ENCODE measurements at places on chromosomes 7 and 10. TPM values are rescaled to one million over a fixed set of nuclear protein-coding genes. Genes with fewer than 3 reads are reported as not detected.

The ATOH7 gene
- 0.45 TPM for polyA plus RNA-seq

The CFAP43 gene
- 3.1 TPM for polyA plus RNA-seq

The TEX36 gene
- polyA plus RNA-seq: not detected

The PSMA2 gene
- 202 TPM for polyA plus RNA-seq

The MYO1G gene
- polyA plus RNA-seq: 0.60 TPM

The NRG3 gene
- 0.62 TPM for polyA plus RNA-seq

The ZNF316 gene
- 7.2 TPM for polyA plus RNA-seq

The ZNF804B gene
- not detected for polyA plus RNA-seq

The HPS1 gene
- polyA plus RNA-seq: 42.7 TPM

The FOXK1 gene
- polyA plus RNA-seq: 3.9 TPM

The DLX5 gene
- polyA plus RNA-seq: not detected

The OR2A42 gene
- polyA plus RNA-seq: 0.13 TPM

The KLF14 gene
- polyA plus RNA-seq: 0.13 TPM

The GET4 gene
- polyA plus RNA-seq: 80.8 TPM

The OPN4 gene
- not detected for polyA plus RNA-seq

The TUBAL3 gene
- 10.8 TPM for polyA plus RNA-seq

The CCZ1 gene
- polyA plus RNA-seq: 66.3 TPM

The TRIM74 gene
- polyA plus RNA-seq: not detected

The MYH16 gene
- not detected for polyA plus RNA-seq

The CDC14C gene
- not detected for polyA plus RNA-seq

The HEPACAM2 gene
- polyA plus RNA-seq: 15.1 TPM

The DPYSL4 gene
- not detected for polyA plus RNA-seq

The NDUFA5 gene
- 189 TPM for polyA plus RNA-seq

The JCAD gene
- polyA plus RNA-seq: 15.7 TPM

The NME8 gene
- 1.2 TPM for polyA plus RNA-seq

The SDK1 gene
- 2.0 TPM for polyA plus RNA-seq

The IFIT1B gene
- not detected for polyA plus RNA-seq

The ZNF365 gene
- polyA plus RNA-seq: 0.54 TPM

The INHBA gene
- 0.49 TPM for polyA plus RNA-seq

The UTF1 gene
- polyA plus RNA-seq: not detected

The MUC12 gene
- not detected for polyA plus RNA-seq

The STYXL1 gene
- polyA plus RNA-seq: 55.5 TPM

The ACTL6B gene
- not detected for polyA plus RNA-seq

The CYP3A4 gene
- 0.37 TPM for polyA plus RNA-seq

The SPAM1 gene
- not detected for polyA plus RNA-seq

The RSPH10B2 gene
- not detected for polyA plus RNA-seq

The PRF1 gene
- 1.4 TPM for polyA plus RNA-seq

The ADRA2A gene
- 1.2 TPM for polyA plus RNA-seq

The PRSS37 gene
- polyA plus RNA-seq: not detected

The OR2A12 gene
- not detected for polyA plus RNA-seq

The INMT gene
- 34.5 TPM for polyA plus RNA-seq

The SPDYE2 gene
- not detected for polyA plus RNA-seq

The PLEKHA8 gene
- polyA plus RNA-seq: 4.8 TPM

The NKX2-3 gene
- not detected for polyA plus RNA-seq

The CYP26A1 gene
- polyA plus RNA-seq: not detected

The UCMA gene
- not detected for polyA plus RNA-seq

The DLG5 gene
- polyA plus RNA-seq: 5.4 TPM

The FFAR4 gene
- polyA plus RNA-seq: 0.11 TPM

The PRSS2 gene
- polyA plus RNA-seq: not detected

The DHTKD1 gene
- 21.5 TPM for polyA plus RNA-seq

The NPFFR1 gene
- polyA plus RNA-seq: not detected

The PLEKHS1 gene
- polyA plus RNA-seq: 0.17 TPM

The ANKRD7 gene
- polyA plus RNA-seq: 1.3 TPM

The RARRES2 gene
- 475 TPM for polyA plus RNA-seq

The LRMDA gene
- 48.6 TPM for polyA plus RNA-seq

The EXOC6 gene
- 9.5 TPM for polyA plus RNA-seq

The AGR3 gene
- 1.7 TPM for polyA plus RNA-seq

The SYNPO2L gene
- 0.15 TPM for polyA plus RNA-seq

The C10orf143 gene
- polyA plus RNA-seq: 9.2 TPM
